ENCODE measurements at places on chromosomes 1 and 21.

- DNase-seq: no peak
Measured at GRCh38 chr1:23426828-23427227, 2.3 kb upstream of the TCEA3 start.

- DNase-seq: no peak
Measured at GRCh38 chr1:216325946-216326345, 97.3 kb downstream of the USH2A start.

DNA sequence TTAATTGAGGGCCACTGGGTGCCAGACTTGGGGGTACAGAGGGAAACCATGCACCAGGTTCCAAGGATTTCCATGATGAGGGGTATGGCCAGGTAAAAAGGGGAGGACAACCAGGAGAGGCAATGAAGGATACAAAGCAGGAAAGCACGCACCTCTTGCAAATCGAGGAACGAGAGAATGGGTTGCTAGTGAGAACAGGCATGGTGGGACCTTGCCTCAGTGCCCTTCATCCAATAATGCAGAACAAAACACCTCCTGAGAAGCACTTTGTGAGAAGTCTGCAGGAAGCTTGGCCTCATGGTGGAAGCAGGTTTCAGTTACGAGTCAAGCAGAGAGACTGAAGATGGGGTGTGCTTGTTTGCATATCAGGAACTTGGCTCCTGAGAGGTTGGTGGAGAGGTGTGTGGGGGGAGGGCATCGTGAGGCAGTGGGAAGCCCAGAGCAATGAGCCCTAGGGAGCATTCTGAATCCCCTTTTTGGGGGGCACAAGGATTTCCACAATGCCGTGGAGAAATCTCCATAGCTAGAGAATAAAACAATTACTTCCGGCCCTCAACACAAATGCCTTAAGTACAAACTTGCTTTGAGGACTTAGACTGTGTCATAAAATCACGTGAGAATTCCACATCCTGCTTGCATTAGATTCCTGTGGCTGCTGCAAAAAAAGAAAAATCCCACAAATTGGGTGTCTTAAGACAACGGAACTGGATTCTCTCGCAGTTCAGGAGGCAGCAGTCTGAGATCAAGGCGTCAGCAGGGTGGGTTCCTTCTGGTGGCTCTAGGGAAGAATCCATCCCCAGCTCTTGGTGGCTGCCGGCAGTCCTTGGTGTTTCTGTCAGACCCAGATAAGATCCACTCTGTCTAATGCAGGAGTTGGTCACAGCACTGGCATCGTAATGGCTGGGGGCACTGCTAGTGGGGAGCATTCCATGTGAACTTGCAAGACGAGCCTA lies 54.9 kb upstream of the BACE2 start:
- no peak for DNase-seq

DNA sequence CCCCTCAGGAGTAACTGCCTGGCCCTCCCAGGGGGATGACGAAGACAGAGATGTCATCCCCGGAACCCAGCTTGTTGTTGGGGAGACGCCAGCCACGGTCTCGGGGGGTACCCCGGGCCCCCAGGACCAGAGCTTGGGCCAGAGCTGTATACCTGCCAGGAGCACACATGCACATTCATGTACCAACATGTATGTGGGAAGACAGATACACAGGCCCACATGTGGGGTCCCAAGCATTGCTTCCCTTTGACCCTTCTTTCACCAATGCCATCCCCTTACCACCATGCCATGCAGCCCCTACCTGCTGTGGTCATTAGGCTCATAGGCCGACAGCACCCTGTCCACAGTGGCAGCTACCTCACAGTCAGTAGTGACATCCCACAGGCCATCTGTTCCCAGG lies 3.2 kb upstream of the RHOC start:
- no peak for DNase-seq

DNA sequence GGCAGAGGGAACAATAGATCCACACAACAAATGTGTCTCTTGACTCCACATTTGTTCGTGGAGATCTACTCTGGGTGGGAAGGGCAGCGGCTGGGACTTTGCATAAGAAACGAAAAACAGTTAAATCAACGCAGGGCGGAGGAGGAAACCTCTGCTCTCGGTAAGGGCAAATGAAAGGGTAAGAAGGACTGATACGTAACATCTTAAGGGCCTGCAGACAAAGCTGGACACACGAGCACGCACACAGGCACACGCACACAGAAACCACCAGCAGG lies 57.3 kb downstream of the MRPL37 start:
- no peak for DNase-seq

DNA sequence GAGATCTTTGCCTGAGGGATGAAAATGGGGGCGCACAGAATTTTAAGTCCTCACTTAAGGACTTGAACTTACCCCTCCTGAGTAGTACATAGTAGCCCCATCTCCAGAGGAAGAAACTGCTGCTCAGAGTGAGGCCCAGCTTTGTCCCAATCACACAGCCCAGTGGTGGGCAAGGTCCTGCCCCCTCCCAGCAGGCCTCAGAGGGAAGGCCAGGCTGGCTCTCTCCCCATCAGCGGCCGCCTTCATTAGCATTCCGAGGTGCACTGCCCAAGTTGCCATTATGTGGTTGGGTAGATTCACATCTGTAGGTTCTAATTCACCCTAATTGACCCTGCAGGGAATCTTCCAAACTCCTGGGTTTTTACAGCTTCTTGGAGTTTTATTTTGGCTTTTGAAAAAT lies 59.1 kb downstream of the FOXO6 start:
- no peak for DNase-seq

DNA sequence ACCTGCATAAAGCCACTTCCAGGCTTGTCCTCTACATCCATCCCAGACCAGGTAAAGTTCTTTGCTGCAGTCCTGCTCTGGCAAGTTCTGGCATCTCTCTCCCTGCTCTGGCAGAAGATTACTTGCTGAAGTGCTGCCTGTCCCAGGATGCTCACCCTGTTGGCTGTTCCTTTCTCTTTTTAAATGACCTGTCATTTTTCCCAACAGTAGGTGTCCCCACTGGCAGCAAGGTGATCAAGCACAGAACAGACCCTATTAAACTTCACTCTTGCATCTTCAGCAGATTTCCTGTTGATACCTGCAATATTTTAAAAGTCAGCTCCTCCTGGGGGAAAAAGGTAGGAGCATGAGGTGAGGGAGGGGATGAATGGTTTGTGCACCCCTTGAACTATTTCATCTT lies 332.6 kb downstream of the PBX1 start:
- no peak for DNase-seq

DNA sequence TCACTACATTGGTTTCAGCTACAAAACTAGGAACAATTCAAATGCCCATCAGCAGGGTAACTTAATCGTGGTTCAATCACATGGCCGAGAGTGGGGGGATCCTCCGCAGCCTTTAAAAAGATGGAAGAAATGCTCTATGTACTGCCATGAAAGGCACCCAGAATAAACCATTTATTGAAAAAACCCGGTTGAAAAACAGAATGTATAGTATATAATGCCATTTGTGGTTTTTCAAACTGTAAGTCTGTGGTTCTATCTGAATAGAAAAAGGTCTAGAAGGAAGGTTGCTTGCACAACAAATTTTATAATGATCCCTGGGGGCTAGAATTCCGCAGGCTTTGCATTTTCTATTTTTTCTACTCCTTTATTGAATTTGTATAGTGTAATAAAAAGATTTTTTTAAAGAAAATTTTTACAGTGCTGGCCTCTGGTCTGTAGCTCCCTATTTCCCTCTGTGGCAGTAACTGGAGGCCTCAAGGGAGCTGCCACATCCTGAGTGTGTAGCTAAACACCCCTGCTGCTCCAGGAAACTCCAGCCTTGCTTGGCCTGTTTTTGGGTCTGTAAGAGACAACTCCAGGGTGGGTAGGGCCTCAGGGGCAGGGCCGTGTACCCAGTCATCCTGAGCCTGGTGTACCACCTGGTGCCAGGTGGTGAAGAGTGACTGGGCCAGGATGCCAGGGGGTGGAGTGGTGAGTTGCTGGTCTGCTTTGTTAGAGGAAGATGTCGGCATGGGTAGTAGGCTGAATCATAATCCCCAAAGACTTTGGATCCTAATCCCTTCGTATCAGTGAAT lies 51.5 kb upstream of the EPS8L3 start:
- no peak for DNase-seq

DNA sequence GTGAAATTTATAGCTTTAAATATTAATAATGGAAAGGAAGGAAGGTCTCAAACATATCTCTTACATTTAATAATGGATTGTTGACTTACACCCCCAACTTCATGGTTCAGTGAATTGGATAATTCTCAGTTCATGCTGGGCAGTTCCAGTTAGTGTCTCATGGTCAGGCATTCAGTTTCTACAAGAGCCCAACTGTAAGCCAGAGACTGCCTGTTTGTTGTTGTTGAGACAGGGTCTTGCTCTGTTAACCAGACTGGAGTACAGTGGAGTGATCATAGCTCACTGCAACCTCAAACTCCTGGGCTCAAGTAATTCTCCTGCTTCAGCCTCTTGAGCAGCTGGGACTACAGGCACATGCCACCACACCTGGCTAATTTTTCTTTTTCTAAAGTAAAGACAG lies 5.0 kb upstream of the DMAP1 start:
- no peak for DNase-seq

DNA sequence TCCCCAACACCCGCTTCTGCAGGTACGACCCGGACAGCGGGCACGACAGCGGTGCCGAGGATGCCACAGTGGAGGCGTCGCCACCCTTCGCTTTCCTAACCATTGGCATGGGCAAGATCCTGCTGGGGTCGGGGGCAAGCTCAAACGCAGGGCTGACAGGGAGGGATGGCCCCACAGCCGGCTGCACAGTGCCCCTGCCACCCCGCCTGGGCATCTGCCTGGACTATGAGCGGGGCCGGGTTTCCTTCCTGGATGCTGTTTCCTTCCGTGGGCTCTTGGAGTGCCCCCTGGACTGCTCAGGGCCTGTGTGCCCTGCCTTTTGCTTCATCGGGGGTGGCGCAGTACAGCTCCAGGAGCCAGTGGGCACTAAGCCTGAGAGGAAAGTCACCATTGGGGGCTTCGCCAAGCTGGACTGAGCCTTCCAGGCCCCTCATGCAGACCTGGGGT lies 10.1 kb downstream of the TRIM46 start:
- DNase-seq: no peak

GRCh38 chr1:91897016-91897415 lies 11.1 kb upstream of the TGFBR3 start:
- DNase-seq: no peak

DNA sequence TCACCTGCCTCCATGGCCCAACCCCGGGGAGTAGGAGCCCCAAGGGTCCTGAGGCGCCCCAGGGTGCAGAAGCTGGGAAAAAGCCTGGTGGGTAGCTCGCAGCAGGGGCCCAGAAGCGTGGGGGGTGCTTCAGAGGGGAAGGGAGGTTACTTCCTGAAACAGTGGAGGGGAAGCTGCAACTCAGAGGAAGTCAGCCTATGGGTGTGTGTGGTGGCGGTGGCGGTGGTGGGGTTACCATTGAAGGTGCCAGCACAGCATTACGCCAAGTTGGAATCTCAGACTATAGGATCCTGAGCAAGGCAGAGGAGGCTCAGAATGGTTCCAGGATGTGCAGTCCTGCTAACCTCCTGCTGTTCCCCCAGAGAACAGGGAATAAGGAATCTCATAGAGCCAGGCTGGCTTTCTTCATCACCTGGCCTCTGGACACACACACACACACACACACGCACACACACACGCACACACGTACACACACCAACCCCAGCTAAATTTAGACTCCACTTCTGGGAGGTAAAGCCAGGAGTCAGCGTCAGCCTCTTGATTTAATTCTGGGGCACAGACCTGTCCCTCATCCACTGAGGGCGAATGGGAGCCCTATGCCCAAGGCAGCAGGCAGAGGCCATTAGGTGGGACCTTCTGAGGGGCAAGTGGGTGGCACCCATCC lies 1.3 kb downstream of the DENND4B start:
- DNase-seq: peak; percentile 81

DNA sequence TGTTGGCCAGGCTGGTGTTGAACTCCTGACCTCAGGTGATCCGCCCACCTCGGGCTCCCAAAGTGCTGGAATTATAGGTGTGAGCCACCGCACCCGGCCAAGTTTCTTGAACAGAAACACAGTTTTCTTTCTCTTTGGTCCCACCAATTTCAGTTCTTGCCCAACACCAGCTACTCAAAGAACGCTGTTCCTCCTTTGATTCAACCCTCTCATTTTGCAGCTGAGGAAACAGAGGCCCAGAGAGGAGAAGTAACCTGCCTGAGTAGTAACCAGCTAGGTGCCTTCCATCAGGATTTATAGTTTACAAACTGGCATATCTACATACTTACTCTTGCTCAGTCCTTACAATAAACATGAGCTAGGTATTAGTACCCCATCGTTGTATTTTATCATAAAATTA lies 119.9 kb downstream of the SYF2 start:
- DNase-seq: no peak

DNA sequence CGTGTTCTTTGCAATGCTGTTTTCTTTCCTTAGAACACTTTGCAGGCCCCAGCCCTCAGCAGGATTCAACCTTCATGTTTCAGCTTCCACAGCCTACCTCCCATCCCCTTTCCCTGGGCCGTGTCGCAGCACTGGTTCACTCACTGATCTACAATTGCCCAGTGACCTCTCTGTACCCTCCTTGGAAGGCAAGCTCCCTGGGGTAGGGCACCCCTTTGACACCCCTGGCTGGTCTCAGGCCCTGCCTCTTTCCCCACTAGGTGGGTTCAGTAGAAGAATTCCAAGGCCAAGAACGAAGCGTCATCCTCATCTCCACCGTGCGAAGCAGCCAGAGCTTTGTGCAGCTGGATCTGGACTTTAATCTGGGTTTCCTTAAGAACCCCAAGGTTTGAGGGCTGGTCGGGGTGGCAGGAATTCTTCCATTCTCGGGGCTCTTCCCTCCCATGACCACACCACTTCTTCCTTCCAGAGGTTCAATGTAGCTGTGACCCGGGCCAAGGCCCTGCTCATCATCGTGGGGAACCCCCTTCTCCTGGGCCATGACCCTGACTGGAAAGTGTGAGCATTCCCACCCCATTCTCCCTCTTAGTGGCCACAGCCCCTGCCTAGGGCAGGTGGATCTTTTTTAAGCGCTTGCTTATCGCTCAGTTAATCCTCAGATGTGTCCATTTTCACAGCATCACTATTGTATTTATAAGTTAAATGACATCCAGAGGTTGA lies 7.3 kb downstream of the RHOC start:
- DNase-seq: no peak

- DNase-seq: no peak
Measured at GRCh38 chr1:40983286-40983685, 3.8 kb downstream of the CTPS1 start.

DNA sequence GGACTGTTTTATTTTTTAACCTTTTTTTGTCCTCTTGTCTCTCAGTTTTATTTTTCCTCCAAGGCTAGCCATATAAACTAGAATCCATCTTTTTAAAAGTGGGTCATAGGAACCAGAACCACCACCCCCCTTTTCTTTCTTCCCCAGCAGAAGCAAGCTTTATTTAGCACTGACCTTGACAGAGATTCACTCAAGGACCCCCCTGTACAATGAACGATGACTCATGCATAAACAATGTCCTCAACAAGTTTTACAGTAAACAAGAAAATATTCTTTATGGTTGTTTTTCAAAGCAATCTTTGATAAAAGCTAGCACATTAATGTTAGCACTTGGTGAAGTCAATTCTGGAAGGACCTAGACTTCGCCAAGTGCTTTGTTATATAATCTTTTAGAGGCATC lies 14.1 kb downstream of the PKN2 start:
- no peak for DNase-seq
